ENCODE measurements at places on chromosomes 6 and 20.

GRCh38 chr20:59808729-59809381 lies 124.6 kb downstream of the SYCP2 start:
- no peak for DNase-seq

DNA sequence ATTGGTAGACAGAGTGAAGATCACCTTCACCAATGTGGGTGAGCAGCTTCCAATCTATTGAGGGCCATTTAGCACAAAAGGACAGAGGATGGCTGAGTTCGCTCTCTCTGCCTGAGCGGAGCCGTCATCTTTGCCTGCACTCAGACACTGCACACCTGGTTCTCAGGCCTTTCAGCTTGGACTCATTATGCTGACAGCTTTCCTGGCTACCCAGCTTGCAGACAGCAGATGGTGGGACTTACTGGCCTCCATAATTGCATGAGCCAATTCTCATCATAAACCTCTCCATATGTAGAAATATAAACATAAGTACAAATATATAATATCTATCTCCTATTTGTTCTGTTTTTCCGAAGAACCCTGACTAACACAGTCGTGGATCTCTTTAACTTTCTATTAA lies 13.7 kb downstream of the TBXT start:
- DNase-seq, result no peak

GRCh38 chr6:56891754-56892153 lies 63.2 kb upstream of the BEND6 start:
- no peak for DNase-seq

- DNase-seq, result no peak
These were observed 264.1 kb downstream of the FOXC1 start for GRCh38 chr6:1873781-1874180.

GRCh38 chr20:32789896-32790750 lies 27.9 kb downstream of the DNMT3B start:
- DNase-seq, result no peak

DNA sequence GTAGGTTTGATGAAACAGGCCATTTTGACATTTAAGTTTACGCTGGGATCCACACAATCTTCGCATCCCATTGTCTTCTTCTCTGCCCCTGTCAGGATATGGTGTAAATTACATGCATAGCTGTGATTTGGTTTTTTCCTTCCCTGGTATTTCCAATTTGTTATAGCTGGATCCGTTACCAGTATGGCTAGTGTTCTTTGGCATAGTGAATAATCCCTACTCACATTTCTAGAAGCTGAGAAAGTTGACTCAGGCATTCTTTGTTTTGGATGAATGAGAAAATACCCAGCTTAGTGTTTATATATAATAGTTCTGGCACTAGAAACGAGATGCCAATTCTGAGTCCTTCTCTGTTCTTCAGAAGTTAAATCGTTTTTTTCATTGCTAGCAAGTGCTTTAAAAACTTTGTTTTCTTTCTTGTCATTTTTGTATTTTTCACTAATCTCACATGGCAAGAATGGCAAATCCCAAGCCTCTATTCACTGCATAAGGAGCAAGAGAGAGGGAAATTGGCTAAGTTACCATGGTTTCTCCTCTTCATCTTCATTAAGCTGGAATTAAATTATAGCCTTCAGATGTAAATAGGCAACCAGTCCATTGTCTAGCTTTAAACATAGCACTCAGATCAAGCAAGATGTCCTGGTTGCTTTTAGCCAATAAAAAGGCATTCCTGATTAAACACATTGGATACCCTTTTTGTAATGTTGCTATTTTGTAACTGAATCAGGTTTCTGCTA lies 91.9 kb upstream of the LAMP5 start:
- no peak for DNase-seq

DNA sequence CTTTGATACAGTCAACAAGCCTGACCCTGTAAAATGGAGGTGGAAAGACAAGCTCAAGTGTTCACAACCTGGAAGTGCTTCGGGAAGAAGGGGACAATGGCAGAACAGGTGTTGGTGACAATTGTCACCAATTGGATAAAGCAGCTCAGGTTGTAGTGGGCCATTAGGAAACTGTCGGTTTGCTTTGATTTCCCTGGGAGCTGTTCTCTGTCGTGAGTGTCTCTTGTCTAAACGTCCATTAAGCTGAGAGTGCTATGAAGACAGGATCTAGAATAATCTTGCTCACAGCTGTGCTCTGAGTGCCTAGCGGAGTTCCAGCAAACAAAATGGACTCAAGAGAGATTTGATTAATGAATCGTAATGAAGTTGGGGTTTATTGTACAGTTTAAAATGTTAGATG lies 15.0 kb downstream of the CCR6 start:
- no peak for DNase-seq
